ENCODE measurements at places on chromosomes 5 and 9.

GRCh38 chr9:20880675-20881074, 150.8 kb downstream of the HACD4 start:
- no peak for DNase-seq

DNA sequence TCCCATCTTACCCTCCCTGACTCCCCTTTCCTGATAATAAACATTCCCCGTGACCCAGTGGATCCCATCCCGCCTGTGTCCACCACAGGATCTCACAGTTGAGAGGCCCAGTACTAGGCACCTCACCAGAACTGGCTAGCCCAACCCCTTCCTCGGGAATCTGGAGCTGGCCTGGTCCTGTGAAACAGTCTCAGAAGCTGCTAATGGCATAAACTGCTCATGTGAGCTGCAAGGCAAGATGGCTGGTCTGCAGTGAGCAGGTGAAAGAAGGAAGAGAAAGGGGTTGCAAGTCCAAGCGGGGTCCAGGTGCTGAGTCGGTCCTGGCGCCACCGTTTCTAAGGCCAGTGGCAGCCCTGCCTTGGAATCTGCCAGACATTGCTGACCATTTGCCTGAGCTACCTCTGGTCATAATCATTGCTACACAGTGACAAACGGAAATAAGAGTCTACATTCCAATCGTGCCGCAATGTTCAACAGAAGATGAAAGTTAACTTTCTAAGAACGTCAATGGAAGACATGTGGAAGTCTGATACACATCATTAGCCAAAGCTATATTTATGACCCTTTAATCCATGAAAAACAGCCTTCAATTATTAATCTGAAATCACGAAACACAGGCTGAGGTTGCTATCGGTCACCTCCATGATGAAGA, 33.7 kb downstream of the DNAH5 start:
- no peak for DNase-seq

- DNase-seq: no peak
Measured at GRCh38 chr9:93276973-93277372, 93.0 kb downstream of the WNK2 start.

GRCh38 chr9:20001058-20001457, 212.2 kb upstream of the SLC24A2 start:
- no peak for DNase-seq

- no peak for DNase-seq
Measured at GRCh38 chr5:85604378-85604777, 1013.4 kb upstream of the COX7C start.

- no peak for DNase-seq
Measured at GRCh38 chr9:92671323-92671722, 1.4 kb upstream of the IPPK start.

DNA sequence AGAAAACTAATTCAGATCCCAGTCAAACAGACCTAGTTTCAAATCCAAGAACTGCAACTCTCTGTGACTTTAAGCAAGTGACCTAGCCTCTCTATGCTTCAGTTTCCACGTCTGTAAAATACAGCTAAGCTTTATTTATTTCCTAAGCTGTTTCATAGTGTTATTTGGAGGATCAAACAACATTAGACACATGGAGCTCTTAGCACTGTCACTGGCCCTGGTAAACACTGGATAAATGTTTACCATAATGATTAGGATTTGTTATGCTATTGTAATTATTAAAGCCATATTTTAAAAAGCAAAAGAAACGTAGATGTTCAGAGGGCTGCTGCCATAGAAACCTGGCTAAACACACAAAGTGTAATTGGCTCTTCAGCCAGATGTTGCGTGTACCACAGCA, 26.6 kb upstream of the C5orf58 start:
- no peak for DNase-seq

- DNase-seq: no peak
Measured at GRCh38 chr5:167852515-167852914, 438.9 kb upstream of the WWC1 start.

- DNase-seq: no peak
Measured at GRCh38 chr5:80097451-80097850, 62.3 kb downstream of the THBS4 start.

DNA sequence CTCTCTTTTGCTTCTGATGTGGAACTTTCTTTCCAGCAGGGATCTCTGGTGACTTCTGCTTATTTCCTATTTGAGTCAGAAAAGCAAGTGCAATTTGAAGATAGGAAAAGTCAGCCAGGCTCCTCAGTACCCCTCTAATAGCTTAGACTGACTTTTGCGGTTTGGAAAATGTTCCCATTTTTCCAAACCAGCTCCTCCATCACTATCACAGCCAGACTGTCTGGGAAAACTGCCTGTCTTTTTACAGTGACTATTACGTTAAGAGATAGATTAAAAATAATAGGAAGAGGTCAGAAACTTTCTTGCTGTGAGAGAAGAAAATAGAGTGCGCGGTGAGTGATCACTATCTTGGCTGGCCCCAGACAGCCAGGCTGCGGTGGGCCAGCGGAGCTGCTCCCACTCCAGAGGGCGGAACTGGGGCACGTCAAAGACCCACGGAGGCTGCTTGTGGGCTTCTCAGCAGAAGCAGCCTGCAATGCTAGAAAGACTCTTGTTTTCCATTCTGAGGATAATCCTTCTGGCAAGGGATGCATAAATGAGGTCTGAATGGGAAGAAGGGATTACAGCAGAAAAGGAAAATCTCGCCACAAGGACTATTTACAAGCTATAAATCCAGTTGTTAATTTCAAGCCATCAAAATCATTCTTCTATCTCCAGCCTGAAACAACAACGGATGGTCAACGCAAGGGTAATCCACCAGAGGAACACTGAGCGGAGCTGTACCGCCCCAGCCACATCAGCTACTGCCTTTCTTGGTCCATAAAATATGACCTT, 151.0 kb upstream of the MSX2 start:
- DNase-seq: no peak

DNA sequence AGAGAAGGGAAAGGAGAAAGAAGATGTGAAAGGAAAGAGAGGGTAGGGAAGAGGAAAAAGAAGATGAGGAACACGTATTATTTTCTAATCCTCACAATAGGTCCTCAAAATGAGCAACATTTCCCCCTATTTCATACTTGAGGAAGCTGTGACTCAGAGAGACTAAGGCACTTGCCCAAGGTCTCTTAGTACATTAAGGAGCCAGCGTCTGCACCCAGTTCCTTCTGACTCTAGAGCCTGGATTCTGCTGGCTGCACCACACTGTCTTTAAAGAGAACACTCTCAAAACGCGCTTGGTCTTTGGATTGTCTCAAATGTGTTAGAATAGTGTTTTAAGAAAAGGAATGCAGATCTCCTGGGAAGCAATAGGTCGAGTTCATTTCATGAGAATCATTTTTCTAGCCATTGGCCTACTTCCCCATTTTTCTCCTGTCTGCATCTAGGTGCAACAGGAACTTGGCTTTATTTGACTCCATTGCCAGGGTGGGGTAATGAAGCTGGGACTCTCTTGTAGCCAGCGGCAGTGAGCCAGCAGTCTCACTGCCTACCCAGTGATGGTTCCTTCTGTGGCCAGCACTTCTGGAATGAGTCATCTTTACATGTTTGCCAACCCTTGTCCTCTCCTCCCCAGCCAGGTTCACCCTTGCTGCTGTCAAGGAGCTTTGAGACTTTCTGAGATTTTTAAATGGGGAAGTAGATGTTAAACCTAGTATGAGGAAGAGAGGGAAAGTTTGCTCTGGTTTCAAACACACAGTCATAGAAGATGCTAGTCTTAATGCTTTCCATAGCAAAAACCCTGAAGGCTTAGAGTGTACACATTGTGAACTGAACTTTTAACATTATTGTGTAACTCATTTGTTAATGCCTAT, 82.7 kb downstream of the DOCK8 start:
- DNase-seq: no peak

GRCh38 chr9:133394687-133395271, 18.6 kb downstream of the STKLD1 start:
- DNase-seq: no peak

DNA sequence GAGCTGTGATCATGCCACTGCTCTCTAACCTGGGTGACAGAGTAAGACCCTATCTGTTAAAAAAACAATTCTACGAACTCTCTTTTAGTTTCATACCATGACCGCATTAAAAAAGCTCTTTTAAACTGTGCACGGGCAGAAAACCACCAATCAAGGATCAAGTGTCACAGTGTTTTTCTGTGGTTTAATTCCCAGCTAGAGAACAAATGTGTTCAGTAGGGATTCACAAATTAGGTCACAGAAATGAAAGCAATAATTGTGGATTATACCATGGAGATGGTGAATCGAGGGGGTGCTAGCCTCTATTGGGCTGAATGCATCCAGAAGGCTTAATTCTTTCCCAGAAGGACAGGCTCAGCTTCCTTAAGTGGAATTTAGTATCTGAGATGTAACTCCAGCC, 79.1 kb downstream of the ATG10 start:
- no peak for DNase-seq

DNA sequence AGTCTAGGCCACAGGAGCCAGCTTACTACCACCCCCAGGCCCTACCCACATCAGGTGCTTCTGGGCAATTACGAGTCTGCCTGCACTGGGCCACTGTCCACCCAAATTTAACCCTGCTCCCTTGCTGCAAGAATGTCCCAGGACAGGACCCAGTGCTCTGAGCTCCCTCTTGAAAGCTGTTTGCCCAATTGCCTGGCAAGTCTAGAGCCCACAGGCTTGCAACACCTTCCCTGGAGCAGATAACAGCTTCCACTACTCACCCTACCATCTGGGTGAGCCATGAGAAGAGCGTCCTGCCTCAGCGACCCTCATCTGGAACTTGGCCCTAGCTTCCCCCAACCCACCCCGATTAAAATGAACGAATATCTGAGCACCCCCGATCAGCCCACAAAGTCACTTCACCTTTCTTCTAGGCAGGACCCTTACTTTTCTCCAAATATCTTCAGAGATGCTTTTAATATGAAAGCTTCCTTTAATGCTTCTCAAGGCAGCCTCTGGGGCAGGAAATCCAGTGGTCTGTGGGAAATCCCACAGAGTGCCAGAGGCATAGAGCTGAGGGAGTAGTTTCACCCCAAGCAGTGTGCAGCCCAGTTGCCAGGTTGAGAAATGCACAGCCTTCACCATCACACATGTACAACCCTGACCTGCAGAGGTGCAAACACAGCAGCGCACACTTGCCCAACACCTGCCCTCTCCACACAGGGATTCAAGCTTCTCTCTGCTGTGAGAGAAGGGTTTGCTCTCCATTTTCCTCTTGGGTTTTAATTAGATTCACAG, 10.6 kb downstream of the ACSL6 start:
- DNase-seq: no peak

- no peak for DNase-seq
Measured at GRCh38 chr9:34279411-34279810, 49.7 kb downstream of the KIF24 start.

DNA sequence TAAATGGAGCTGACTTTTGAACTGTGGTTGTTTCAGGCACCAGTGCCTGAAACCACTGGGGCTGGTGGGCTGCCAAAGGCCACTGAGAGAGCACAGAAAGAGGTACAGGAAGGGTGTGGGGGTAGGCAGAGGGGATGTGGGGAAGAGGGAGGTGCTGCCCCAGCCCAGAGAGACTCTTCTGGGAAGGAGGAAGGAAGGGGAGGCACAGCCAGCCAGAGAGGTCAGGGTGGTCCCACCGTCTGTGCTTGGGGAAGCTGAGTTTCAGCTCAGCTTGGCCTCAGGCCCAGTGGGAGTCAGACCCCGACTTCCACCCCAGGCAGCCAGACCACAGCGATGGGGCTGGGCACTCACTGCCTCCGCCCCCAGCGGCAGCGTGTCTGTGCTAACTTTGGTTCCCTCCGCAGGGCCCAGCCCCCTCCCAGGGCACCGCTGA, 8.6 kb upstream of the PHYKPL start:
- no peak for DNase-seq

DNA sequence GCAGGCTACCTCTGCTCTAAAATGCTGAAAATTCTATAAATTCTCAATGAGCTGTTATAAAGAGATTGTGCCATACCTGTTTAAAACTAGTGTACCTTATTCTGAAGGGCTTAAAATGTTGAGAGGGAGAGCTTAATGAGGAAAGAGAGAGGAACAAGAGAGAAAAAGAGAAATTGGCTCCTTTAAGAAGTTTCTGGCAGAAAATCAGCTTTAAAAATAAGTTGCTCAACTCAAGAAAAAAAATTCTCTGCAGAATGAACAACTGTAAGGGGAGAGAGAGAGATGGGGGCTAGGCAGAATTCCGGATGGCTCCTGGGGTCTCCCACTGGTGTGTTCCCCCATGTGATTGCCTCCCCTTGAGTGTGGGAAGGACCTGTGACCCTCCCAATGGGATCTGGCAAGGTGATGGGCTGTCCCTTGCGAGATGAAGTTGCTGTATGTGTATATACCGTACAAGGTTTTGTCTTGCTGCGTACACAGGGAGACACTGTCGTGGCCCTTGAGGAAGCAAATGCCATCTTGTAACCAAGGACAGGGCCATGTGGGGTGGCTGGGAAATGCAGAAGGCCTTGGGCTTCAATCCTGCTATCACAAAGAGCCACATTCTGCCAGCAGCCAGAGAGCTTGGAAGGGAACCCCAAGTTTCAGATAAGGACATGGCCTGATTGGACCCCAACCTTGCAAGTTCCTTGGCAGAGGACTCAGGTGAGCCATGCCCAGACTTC, 64.3 kb upstream of the S1PR3 start:
- no peak for DNase-seq

DNA sequence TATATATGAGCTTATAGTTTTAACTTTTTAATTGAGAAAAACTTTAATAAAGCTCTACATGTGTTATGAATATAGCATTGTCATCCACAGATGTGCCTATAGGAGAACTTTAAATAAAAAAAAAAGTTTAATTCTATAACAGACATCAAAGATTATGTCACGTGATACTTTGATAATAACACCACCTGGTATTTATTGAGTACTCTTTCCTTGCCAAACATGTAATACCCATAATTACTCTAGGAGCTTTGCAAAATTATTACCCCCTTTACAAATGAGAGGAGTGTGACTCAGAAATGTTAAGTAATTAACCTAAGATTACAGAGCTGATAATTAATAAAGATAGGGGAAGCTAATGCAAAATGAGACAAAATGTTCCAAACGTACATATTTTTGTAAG, 43.0 kb downstream of the ITGA2 start:
- no peak for DNase-seq

DNA sequence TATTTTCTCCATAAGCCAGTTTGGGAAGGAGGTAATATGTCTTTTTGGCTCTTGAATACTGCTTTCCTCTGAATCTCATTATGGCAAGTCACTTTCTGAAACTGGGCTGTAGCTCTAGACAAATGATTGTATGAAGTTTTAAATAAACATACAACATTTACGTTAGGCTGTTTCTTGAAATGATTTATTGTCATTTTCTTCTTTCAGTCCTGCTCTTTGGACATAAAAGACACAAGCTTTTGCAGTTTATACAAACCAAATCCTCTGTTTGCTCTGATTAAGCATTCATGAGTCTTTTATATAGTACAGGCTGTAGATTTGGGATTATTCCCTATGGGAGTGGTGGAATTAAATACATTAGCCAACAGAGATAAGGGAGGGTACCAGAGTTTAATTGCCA, 139.7 kb downstream of the CEP120 start:
- no peak for DNase-seq

DNA sequence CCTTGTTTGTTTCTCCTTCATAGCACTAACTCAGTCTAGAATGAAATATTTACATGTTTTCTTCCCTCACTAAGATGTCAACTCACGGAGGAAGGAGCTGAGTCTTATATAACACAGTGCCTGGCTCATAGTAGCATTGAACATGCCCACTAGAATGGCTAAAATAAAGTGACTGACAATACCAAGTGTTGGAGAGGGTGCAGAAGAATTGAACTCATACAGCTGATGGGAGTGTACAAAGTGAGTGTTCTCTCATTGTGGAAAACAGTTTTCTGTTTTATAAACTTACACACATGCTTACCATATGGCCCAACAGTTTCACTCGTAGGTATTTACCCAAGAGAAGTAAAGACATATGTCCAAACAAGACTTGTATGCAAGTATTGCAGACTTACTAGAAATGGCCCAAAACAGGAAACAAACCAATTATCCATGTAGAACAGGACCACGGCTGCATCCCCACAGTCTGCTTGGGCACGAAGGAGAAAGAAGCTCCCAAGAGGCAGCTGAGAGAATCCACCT, 87.5 kb downstream of the PPARGC1B start:
- DNase-seq: no peak

Data from cerebellar nuclear complex (tissue), 1 donor.